IPS DF 6.9 (cell line): ENCODE measurements at places on chromosomes 3 and 15.
A peak's percentile ranks its signal among the peaks of the same experiment; 100 is the strongest.

- H3K4me3 ChIP-seq = no peak overlapping the region
- H3K27ac ChIP-seq = no peak overlapping the region
- H3K27me3 ChIP-seq = no peaks in the 10 kb centered on the region
- H3K36me3 ChIP-seq = no peaks in the 10 kb centered on the region
- no peak for DNase-seq
Measured at GRCh38 chr3:5437783-5438323, 250.3 kb downstream of the EDEM1 start.

DNA sequence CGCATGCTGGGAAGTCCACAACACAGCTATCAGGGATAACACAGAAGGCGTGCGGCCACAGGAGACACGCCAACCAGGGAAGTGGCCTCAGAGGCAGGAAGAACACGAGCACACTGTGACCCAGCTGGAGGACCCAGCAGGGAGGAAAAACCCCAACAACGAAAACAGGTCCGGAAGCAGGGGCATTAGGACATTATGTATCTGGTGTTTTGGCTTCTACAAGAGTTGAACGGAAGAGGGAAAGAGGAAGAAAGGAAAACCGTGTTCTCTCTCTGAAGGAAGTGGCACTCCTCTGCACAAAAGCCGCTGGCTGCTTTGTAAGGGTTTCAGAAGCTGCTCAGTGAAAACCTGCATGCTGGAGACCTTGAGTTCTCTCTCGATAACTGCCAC, 61.8 kb downstream of the HACD2 start:
- DNase-seq = no peak
- no peaks in the 10 kb centered on the region for H3K4me1 ChIP-seq
- H3K27ac ChIP-seq = no peak overlapping the region
- H3K36me3 ChIP-seq = no peaks in the 10 kb centered on the region
- H3K4me3 ChIP-seq = no peak overlapping the region

DNA sequence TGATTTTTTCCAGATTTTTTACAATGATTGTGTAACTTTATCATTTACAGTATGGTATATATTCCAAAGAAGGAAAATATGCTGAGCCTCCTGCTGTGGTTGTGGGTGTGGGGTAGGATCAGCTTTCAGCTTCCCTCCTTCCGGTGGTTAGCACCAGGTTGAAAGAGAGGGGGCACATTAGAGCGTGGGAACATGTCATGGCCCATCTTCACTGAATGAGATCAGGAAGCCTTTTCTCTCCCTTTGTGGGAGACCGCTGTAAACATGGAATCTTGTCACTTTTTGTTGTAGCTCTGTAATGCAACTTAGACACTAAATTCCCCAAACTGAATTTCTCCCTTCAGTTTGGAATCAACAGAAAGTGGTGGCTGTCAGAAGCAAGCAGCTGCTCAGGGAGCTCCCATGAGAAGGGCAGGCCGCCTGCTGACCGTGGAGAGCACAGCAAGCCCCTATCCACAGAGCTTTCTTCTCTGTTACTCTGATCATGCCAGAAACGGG, 86.7 kb upstream of the LIMD1 start:
- H3K4me3 ChIP-seq = no peak overlapping the region
- no peak overlapping the region for H3K27ac ChIP-seq

DNA sequence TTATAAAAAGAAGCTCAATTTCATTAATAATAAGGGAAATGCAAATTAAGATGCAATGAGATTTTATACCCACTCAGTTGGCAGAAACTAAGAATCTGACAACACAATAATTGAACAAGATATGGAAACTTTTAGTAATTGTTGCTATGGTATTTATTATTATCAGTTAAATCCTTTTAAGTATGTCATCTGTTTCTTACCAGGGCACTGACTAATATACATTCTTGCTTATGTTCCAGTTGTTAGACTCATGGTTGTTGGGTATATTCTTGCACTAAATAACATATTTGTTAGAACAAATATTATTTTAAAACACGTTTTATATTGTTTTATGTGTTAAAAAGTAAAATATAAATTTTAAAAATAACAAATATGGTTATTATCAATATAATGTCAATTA, 690.3 kb downstream of the MECOM start:
- H3K27me3 ChIP-seq = no peaks in the 10 kb centered on the region
- no peak overlapping the region for H3K4me3 ChIP-seq
- H3K4me1 ChIP-seq = no peaks in the 10 kb centered on the region
- H3K27ac ChIP-seq = no peak overlapping the region

DNA sequence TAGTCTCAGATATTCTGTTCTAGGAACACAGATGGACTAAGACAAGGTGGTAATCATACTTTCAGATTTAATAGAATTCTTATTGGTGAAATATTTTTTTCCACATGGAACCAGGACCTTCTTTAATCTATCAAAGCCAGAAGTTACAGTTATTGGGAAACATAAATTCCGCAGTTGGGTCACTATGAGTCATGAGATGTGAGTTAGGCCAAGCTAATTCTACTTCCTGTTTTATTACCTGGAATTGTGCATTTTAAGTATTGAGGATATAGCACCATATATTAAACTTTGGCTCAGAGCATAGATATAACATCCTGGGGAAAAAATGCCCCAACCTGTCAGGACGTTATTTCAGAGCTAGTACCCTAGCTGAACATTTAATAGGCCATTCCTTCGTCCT, 96.4 kb upstream of the P3H2 start:
- H3K27ac ChIP-seq = no peak overlapping the region
- H3K27me3 ChIP-seq = no peaks in the 10 kb centered on the region
- no peaks in the 10 kb centered on the region for H3K36me3 ChIP-seq
- DNase-seq = no peak
- no peak overlapping the region for H3K4me3 ChIP-seq

DNA sequence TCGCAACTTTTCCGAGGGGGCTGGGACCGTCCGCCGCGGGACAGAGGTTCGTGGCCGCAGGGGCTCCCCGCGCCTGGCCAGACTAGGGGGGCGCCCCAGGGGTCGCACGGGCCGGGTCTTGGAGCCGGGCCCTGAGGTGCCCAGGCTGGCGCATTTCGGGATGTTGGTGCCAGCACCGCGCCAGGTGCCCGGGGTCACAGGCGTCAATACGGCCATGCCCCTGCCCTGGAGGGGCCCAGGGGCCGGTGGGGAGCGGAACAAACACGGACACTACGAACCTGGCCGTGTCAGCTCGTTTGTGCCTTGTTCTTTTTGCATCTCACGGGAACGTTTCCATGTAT, 366 bp downstream of the TM6SF1 start:
- peak overlapping the region; percentile 64 for H3K4me3 ChIP-seq
- DNase-seq = no peak
- H3K27ac ChIP-seq = no peak overlapping the region
- no peaks in the 10 kb centered on the region for H3K36me3 ChIP-seq

DNA sequence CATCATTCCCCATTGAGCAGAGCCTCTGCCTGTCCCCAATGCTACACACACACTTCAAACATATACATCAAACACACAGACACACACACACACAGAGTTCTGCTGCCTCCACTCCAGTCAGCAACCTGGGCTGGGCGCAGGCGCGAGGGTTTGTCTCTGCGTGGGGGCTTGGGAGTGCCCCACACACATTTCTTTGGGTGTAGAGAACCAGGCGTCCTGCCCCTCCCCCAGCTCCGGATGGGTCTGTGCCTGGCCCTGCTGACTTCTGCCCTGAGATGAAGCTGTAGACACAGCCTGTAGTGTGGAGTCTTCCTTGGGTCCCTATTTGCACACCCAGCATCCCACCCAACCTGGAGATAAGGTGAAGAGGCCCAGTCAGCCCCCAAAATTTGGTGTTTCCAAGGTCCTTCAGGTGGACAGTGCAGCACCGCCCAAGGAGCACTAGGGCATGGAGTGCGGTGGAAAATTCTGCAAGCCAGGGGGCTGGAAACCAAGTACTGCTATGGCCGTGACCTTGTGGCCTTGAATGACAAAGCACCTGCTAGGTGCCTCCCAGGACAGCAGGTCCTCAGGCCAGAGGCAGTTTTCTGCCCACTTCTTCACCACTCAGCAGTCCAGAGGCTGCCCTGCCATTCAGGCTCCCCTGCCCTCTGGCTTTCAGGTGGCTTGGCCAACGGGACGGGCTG, 26.8 kb downstream of the FBXW12 start:
- no peak overlapping the region for H3K4me3 ChIP-seq
- DNase-seq = no peak
- H3K27ac ChIP-seq = no peak overlapping the region
- no peaks in the 10 kb centered on the region for H3K27me3 ChIP-seq
- 0 out of 2 replicates have a peak, but pooled peaks cover 5% of the 10 kb centered on the region for H3K4me1 ChIP-seq
- H3K36me3 ChIP-seq = peaks cover 5% of the 10 kb centered on the region; the same call in 1 of the 2 replicates

GRCh38 chr3:129632056-129632455, 25.6 kb upstream of the PLXND1 start:
- DNase-seq = no peak
- H3K27me3 ChIP-seq = no peaks in the 10 kb centered on the region
- H3K27ac ChIP-seq = no peak overlapping the region
- no peak overlapping the region for H3K4me3 ChIP-seq

- no peaks in the 10 kb centered on the region for H3K27me3 ChIP-seq
- no peaks in the 10 kb centered on the region for H3K4me1 ChIP-seq
- no peak overlapping the region for H3K27ac ChIP-seq
- DNase-seq = no peak
- no peak overlapping the region for H3K4me3 ChIP-seq
- no peaks in the 10 kb centered on the region for H3K36me3 ChIP-seq
Measured at GRCh38 chr15:62431817-62432216, 266.7 kb upstream of the C2CD4B start.

GRCh38 chr3:4336850-4337546, 33.8 kb downstream of the SETMAR start:
- no peak overlapping the region for H3K27ac ChIP-seq
- H3K36me3 ChIP-seq = no peaks in the 10 kb centered on the region
- no peaks in the 10 kb centered on the region for H3K27me3 ChIP-seq
- no peak for DNase-seq
- no peaks in the 10 kb centered on the region; the same call in 1 of the 2 replicates for H3K4me1 ChIP-seq
- H3K4me3 ChIP-seq = no peak overlapping the region

- peaks cover 4% of the 10 kb centered on the region; the same call in 1 of the 2 replicates for H3K4me1 ChIP-seq
- no peak overlapping the region for H3K4me3 ChIP-seq
- no peak overlapping the region for H3K27ac ChIP-seq
- no peak for DNase-seq
Measured at GRCh38 chr15:43879386-43880355, 52.9 kb downstream of the WDR76 start.

DNA sequence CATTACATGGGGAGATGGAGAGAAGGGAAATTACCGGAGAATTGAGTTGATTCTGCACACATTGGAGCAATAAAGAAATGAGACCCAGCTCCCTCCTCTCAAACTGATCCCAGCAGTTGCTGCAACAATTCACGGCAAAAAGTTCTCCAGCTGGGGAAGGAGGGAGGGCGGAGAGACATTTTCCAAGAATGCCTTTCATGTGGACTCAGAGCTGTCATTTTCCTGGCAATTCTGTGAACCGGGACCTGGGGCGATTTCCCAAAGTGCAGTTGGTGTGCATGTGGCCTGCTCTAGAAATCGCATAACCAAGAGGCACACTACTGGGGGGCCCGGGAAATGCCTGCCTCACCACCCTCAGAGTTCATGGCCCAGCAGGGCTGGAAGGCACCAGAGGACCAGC, 48.7 kb upstream of the IREB2 start:
- peaks cover 7% of the 10 kb centered on the region for H3K4me1 ChIP-seq
- H3K27ac ChIP-seq = no peak overlapping the region
- H3K36me3 ChIP-seq = no peaks in the 10 kb centered on the region
- H3K27me3 ChIP-seq = no peaks in the 10 kb centered on the region
- no peak for DNase-seq

- H3K36me3 ChIP-seq = no peaks in the 10 kb centered on the region
- H3K4me1 ChIP-seq = no peaks in the 10 kb centered on the region
- H3K27me3 ChIP-seq = no peaks in the 10 kb centered on the region
- H3K4me3 ChIP-seq = no peak overlapping the region
- no peak for DNase-seq
Measured at GRCh38 chr3:100454677-100455076, 37.7 kb upstream of the TMEM45A start.

DNA sequence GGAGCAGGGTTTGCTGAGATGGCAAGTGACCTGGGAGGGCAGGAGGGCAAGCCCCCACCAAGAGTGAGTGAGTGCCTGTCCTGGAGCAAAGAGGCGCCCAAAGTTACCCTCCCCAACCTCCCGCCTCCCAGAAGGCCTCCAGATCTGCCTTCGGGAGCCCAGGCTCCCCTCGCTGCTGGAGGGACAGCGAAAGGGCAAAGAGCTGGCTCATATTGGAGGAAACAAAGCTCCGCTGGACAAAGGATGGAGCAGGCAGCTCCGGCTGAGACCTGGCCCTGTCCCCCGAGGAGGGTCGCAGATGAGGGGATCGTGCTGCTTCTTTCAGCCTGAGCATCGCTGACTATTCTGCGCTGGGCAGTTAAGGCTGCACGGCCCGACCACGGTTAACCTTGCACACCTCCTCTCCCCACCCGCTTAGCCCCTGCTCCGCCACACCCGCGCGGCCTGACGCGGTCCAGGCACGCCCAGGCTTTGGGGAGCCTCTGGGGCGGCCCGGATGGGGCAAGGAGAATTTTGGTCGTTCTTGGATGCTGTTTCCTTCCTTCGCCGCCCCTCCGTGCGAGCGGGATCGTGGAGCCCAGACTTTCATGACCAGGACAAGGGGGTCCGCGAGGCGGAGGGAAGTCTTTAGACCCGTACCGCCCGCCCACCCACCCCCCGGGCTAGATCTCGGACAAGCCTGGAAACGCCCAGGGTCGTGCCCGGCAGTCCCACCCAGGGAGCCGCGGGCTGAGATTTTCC, 651 bp downstream of the PLCD1 start:
- peak overlapping the region; percentile 60 for H3K4me3 ChIP-seq
- H3K27me3 ChIP-seq = peaks cover 20% of the 10 kb centered on the region; the same call in 1 of the 2 replicates
- no peak overlapping the region for H3K27ac ChIP-seq
- H3K36me3 ChIP-seq = no peaks in the 10 kb centered on the region

GRCh38 chr3:42122261-42123011, 31.3 kb downstream of the TRAK1 start:
- no peaks in the 10 kb centered on the region for H3K27me3 ChIP-seq
- H3K4me3 ChIP-seq = no peak overlapping the region
- H3K36me3 ChIP-seq = no peaks in the 10 kb centered on the region
- DNase-seq = no peak

- H3K4me1 ChIP-seq = no peaks in the 10 kb centered on the region
- no peak overlapping the region for H3K27ac ChIP-seq
- H3K4me3 ChIP-seq = no peak overlapping the region
- H3K27me3 ChIP-seq = no peaks in the 10 kb centered on the region
- no peak for DNase-seq
Measured at GRCh38 chr3:176561826-176562225, 635.5 kb downstream of the TBL1XR1 start.

DNA sequence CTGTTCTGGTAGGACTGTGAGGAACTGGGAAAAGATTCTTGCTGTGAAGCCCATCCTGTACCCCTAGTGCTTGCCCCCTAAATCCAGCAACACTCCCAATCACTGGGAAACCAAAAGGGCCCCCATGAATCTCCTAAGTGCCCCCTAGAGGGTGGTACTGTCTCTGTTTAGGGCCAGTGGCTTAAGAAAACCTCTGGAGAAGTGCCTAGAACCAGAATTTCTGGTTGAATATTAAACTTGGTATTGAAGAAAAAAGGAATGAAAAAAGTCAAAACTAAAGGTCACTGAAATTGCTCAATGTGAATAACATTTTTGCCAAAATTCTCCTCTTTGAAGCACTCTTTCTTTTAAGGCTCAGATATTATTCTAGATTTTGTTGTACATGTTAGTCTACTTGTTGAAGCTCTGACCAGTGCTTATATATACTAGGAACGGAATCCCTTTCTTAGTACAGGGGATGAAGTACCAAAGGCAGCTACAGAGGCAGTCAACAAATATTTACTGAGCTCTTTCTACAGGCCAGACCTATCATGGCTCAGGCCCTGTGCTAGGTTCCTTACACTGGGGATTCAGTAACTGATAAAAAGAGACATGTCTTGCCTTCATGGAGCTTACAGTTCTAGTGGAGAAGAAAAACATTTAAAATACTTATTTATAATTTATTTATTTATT, 138.8 kb downstream of the MYLK start:
- H3K27me3 ChIP-seq = no peaks in the 10 kb centered on the region
- no peak overlapping the region for H3K4me3 ChIP-seq
- H3K4me1 ChIP-seq = no peaks in the 10 kb centered on the region
- H3K36me3 ChIP-seq = 0 out of 2 replicates have a peak, but pooled peaks cover 3% of the 10 kb centered on the region
- no peak overlapping the region for H3K27ac ChIP-seq
- no peak for DNase-seq
